PC-3 (cell line): ENCODE measurements at places on chromosomes 2 and 18. TPM values are rescaled to one million over a fixed set of nuclear protein-coding genes. Genes with fewer than 3 reads are reported as not detected.

The TRIM43 gene
- not detected in 2 replicates for total RNA-seq

The POLE4 gene
- 121 and 132 TPM in 2 replicates for total RNA-seq

The IRS1 gene
- 38.8 and 43.8 TPM in 2 replicates for total RNA-seq

The NT5DC4 gene
- total RNA-seq, result 0.04 TPM in 1 of 2 replicates, not detected in the other

The SNRNP27 gene
- total RNA-seq, result 44.1 and 56.3 TPM in 2 replicates

The CAPN14 gene
- 0.35 TPM in 1 of 2 replicates, not detected in the other for total RNA-seq

The ADD2 gene
- 4.4 and 16.0 TPM in 2 replicates for total RNA-seq

The PDE1A gene
- not detected in 2 replicates for total RNA-seq

The LTBP1 gene
- total RNA-seq, result 34.0 and 45.9 TPM in 2 replicates

The C2orf92 gene
- total RNA-seq, result 3.0 and 3.3 TPM in 2 replicates

DNA sequence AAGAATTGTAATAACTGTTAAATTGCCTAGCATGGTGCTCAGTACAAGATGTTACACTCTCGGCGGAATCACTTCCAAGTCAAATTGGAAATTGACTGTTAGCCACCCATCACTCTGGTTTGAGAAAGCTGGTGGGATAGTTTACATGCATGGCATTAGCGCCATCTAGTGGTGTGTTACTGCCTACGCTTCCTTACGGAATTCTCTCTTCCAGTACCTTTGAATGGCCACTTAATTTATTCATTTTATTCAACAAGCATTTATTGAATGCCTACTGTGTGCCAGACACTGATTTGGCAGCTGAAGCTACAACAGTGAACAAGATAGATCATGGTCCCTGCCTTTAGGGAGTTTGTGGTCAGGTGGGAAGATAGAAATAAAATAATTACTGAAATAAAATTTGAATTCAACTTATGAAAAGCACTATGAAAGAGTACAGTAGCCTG, 171.2 kb downstream of the TMEM247 start:
- DNase-seq, result peak; percentile 93
- H3K4me3 ChIP-seq, result no peak overlapping the region
- no peaks in the 10 kb centered on the region for H3K36me3 ChIP-seq
- peaks cover 35% of the 10 kb centered on the region for H3K4me1 ChIP-seq
- H3K27ac ChIP-seq, result no peak overlapping the region

- no peaks in the 10 kb centered on the region for H3K36me3 ChIP-seq
- no peak overlapping the region for H3K4me3 ChIP-seq
- H3K4me1 ChIP-seq, result peaks cover 25% of the 10 kb centered on the region
Observed at GRCh38 chr2:101980368-101980767, 11.4 kb upstream of the IL1R2 start.

GRCh38 chr2:201257956-201258665, 2.2 kb upstream of the CASP8 start:
- peak; percentile 90 for DNase-seq
- H3K4me3 ChIP-seq, result peak overlapping the region; percentile 81
- H3K36me3 ChIP-seq, result no peaks in the 10 kb centered on the region
- H3K27me3 ChIP-seq, result no peaks in the 10 kb centered on the region
- peaks cover 30% of the 10 kb centered on the region for H3K4me1 ChIP-seq

GRCh38 chr18:41630232-41630886, 324.7 kb upstream of the PIK3C3 start:
- DNase-seq, result no peak
- no peak overlapping the region for H3K27ac ChIP-seq
- no peak overlapping the region for H3K4me3 ChIP-seq
- H3K27me3 ChIP-seq, result no peaks in the 10 kb centered on the region

DNA sequence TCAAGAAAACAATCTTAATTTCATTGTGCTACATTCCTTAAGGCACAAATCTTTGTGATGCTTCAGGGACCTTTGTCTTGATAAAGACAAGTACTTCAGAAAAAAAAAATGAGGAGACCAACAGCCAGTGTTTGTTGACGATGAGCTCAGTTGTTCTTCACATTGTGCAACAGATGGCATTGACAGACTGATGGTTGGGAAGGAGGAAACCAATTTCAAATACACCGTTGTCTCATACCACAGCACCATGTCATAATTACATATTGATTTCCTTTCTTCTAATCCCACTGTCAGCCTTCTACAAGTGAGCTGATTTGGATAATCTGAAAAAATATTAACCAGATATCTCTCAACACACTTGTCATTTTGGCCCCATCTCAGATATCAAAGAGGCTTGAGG, 53.7 kb upstream of the GRB14 start:
- no peak for DNase-seq
- no peak overlapping the region for H3K4me3 ChIP-seq

DNA sequence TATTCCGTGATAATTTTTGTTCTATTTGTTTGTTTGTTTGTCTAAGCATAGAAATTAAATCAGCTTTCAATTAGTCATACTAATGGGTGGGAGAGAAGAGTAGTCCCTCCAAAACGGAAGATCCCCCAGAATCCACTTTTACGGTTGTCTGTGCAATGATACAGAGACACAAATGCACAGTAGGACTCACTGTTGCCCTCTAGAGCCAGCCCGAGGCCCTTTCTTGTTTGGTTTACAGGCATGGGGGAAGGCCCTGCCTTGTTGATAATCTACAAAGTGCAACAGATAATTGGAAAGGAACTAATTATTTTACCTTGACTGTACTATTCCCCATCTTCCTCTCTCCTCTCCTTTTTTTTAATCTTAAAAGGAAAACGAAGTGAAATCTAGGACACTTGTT, 121.1 kb downstream of the ACOXL start:
- DNase-seq, result peak; percentile 50
- H3K36me3 ChIP-seq, result no peaks in the 10 kb centered on the region
- H3K27ac ChIP-seq, result no peak overlapping the region
- H3K4me1 ChIP-seq, result no peaks in the 10 kb centered on the region

DNA sequence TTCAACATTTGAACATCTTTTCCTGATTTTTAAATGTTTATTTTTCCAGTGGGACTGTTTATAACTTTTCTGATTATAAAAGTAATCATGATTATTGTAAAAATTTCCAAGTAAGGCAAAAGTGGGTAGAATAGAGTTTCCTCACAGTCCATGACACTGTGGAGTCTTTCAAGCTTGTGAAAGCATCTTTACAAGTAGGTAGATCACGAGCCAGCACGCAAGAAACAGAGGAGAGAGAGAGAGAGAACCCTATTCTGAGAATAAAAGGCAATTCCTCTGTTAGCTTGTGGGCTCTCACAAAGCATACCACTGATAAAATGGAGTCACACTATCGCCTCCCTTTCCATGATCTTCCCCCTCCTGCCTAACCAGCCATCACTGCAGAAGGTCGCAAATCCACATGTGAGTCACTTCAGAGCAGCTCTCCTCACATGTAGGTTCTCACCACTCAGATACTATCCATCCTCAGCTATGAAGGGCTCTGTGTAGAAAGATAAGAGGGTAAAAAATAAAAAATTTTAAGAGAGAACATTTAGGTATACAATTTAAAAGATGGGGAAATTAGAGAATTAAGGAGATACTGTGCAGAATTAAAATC, 40.3 kb downstream of the AAK1 start:
- H3K4me3 ChIP-seq, result no peak overlapping the region
- H3K27ac ChIP-seq, result no peak overlapping the region
- no peak for DNase-seq
- peaks cover 13% of the 10 kb centered on the region for H3K4me1 ChIP-seq
- H3K27me3 ChIP-seq, result no peaks in the 10 kb centered on the region

GRCh38 chr2:119431976-119432850, 559 bp downstream of the TMEM37 start:
- H3K36me3 ChIP-seq, result no peaks in the 10 kb centered on the region
- no peak for DNase-seq
- H3K4me3 ChIP-seq, result peak overlapping the region; percentile 59
- peaks cover 7% of the 10 kb centered on the region; the same call in 1 of the 2 replicates for H3K27me3 ChIP-seq
- H3K27ac ChIP-seq, result no peak overlapping the region
